ENCODE measurements at places on chromosomes 1 and 21.

- DNase-seq: no peak
Measured at GRCh38 chr1:27621051-27621920, 13.7 kb downstream of the FGR start.

- DNase-seq: no peak
Measured at GRCh38 chr1:41649396-41650027, 165.0 kb upstream of the EDN2 start.

GRCh38 chr1:33615546-33615945 is 143.1 kb downstream of the ZSCAN20 start:
- no peak for DNase-seq

- no peak for DNase-seq
Measured at GRCh38 chr1:19081218-19081893, 124.9 kb upstream of the IFFO2 start.

DNA sequence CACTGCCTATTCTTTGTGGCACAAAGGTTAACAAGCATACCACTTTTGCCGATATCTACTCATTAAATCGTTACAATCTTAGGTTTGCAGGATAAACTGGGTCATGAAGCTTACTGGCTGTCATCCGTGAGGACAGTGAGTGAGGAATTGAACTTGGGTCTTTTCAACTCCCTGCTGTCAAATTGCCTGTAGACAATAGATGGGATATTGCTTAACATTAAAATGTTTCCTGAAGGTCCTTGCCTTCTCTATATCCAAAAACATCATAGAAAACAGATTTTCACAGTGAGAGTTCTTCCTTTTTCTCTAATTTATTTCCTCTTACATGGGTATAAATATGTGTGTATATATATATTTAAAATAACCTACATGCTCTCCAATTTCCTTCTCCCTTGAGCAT is 257.8 kb downstream of the LMO4 start:
- DNase-seq: no peak

- DNase-seq: no peak
Measured at GRCh38 chr1:77487631-77488030, 194.8 kb downstream of the ZZZ3 start.

Data from stimulated activated CD4-positive, alpha-beta T cell treated with anti-CD3 and anti-CD28 coated beads, Interleukin-4, amount 100 ng/mL, for 24 hours (primary cell).